ENCODE measurements at places on chromosomes 2 and 18.

DNA sequence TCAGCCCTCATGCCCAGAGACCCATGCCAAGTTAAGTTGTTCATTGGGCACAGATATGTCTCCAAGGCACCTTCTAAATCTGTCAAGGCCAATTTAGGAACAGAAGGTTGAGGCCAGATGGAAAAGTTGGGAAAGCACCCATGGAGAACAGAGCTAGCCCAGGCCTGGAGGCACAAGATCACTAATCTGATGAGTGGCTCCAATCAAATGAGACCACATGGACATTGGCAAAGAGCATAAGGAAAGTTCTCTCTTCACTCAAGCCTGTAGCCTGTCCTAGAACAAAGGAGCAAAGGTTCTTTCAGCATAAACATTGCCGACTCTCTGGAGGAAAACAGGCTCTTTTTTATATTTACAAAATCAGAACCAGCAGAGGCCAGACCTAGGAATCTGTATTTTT lies 154.8 kb downstream of the RNF152 start:
- no peak for DNase-seq

GRCh38 chr2:49123600-49123999 lies 30.7 kb downstream of the FSHR start:
- no peak for DNase-seq

DNA sequence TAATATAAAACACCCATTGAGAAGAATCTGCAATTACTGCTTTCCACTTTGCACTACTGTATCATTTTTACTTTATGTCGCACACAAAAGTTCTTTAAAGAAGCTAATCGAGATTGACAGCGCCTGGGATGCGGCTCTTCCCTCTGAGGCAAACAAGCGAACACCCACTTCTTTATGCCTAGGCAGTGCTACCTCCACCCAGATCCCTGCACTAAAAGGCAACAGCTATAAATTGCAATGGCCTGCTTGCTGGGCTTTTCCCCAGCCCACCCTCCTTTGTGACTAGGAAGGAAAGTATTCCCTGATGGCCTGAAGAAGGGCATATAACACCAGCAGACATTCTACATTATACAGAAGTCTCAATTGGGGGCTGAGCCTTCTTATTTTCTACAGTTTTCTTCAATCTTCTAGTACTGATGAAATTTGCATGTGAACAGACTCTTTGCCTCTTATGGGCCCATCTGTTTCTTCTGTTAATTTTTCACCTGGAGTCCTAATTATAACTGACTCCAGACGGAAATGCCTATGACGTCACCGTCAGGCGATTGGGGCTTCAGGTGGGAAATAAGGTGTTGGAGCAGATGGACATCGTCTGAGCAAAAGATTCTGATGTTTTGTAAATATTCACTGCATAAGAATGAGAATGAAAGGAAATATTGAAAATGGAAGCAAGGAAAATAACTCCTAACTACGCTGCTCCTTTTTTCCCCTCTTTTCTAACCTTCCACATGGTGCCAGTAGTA lies 138.9 kb upstream of the DCC start:
- no peak for DNase-seq

DNA sequence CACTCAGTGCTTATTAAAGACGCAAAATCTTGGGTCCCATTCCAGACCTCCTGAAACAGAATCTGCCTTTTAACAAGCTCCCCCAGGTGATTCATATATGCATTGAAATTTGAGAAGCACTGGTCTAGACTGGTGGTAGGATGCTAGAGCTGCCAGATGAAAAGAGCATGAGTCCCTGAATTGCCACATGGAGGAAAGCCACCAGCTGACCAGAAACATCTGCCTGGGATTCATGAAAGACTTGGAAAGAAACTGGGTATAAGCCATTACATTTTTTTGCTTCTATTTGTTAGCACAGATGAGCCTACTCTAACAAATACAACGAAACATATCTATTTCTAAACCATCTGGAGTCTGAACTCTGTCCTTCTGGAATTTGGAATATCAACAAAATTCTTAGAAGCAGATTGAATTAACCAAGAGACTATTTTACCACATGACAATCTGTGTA lies 228.9 kb downstream of the RBM43 start:
- DNase-seq, result no peak

GRCh38 chr2:207624185-207625013 lies 795 bp downstream of the METTL21A start:
- DNase-seq, result peak; percentile 24

DNA sequence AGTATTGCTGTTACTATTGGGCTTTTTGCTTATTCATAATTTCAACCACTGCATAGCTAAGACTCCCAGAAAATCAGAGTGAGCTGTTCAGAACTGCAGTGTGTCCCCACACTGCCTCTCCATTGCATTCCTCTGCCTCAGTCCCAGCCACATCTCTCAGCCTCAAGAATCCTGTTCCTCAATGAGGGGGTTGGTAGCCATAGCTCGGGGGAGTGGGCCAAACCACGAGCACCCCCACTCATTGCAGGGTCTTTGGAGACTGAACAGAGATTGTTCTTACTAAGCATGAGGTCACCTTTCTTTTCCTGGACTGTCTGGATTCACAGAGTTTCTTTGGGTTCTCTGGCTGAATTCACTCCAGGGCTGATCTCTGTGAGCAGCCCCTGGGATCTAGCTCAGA lies 161.1 kb downstream of the GFPT1 start:
- no peak for DNase-seq

- DNase-seq, result no peak
Observed at GRCh38 chr2:233968556-233968955, 51.4 kb downstream of the TRPM8 start.

DNA sequence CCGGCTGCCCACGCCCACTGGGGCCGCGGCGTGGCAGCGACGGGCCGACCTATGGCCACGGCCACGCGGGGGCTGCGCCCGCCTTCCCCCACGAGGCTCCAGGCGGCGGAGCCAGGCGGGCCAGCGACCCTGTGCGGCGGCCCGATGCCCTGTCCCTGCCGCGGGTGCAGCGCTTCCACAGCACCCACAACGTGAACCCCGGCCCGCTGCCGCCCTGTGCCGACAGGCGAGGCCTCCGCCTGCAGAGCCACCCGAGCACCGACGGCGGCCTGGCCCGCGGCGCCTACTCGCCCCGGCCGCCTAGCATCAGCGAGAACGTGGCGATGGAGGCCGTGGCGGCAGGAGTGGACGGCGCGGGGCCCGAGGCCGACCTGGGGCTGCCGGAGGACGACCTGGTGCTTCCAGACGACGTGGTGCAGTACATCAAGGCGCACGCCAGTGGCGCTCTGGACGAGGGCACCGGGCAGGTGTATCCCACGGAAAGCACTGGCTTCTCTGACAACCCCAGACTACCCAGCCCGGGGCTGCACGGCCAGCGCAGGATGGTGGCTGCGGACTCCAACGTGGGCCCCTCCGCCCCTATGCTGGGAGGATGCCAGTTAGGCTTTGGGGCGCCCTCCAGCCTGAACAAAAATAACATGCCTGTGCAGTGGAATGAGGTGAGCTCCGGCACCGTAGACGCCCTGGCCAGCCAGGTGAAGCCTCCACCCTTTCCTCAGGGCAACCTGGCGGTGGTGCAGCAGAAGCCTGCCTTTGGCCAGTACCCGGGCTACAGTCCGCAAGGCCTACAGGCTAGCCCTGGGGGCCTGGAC lies 253.2 kb downstream of the GLI2 start:
- DNase-seq, result no peak
